ENCODE measurements at places on chromosomes 4 and X.

DNA sequence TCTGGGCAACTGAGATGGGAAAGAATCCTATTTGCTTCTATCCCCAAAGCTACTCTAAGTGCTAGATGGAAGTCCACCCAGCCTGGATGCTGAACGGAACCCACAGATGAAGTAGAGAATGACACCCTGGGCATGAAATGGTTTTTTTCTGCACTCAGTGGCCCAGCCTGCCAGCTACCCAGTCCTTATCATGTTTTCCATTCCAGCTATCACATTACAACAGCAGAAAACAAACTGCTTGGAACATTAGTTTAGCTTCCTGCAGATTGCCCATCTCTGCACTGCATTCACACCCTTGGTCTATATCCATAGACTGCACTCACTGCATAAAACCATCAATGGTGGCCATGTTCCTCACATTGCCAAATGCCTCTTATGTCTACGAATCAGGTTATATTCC is 79.1 kb downstream of the NYX start:
- no peak for DNase-seq

- DNase-seq = no peak
Observed at GRCh38 chrX:10381193-10381592, 224.4 kb downstream of the CLCN4 start.

DNA sequence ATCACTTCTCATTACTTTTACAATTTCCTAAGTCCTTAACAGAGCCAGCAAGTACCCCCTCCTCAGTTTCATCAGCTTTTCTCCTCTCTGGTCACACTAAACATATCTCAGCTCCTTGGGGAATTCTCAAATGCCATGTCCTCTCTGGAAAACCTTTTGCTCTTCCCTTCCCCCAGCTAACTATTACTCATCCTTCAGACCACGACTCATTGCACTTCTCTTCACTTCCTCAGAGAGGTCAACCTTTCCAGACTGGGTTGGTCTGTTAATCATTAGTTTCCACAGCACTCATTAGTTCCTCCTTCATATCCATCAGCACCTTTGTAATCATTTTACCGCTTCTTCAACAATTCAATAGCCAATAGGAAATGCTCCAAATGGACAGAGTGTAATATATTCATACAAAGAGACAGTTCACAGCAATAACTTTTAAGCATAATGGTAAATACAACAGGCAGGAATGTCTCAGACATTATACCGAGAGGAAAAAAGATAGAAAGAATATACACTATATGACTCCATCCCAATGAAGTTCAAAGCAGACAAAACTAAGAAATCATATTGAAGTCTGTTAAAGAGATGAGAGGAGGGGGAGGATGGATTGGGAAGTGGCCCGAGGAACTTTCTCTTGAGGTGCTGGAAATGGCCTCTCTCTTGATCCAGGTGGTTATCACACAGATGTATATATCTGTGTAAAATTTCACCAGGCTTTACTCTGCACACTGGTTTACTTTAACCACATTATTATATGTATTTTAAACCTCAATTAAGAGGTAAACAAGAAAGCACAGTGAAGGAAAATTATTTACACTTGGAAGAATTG is 39.6 kb downstream of the DDX60L start:
- DNase-seq = no peak

GRCh38 chrX:100376576-100376975 is 33.5 kb downstream of the PCDH19 start:
- DNase-seq = no peak

GRCh38 chrX:139203651-139204570 is 326.6 kb upstream of the F9 start:
- DNase-seq = no peak

GRCh38 chrX:41912923-41913322 is 10.4 kb downstream of the CASK start:
- no peak for DNase-seq

Data from putamen (tissue), 1 donor.